ENCODE measurements at places on chromosomes 5 and 9.

GRCh38 chr5:123787635-123788034 lies 275.7 kb downstream of the CSNK1G3 start:
- DNase-seq = no peak

DNA sequence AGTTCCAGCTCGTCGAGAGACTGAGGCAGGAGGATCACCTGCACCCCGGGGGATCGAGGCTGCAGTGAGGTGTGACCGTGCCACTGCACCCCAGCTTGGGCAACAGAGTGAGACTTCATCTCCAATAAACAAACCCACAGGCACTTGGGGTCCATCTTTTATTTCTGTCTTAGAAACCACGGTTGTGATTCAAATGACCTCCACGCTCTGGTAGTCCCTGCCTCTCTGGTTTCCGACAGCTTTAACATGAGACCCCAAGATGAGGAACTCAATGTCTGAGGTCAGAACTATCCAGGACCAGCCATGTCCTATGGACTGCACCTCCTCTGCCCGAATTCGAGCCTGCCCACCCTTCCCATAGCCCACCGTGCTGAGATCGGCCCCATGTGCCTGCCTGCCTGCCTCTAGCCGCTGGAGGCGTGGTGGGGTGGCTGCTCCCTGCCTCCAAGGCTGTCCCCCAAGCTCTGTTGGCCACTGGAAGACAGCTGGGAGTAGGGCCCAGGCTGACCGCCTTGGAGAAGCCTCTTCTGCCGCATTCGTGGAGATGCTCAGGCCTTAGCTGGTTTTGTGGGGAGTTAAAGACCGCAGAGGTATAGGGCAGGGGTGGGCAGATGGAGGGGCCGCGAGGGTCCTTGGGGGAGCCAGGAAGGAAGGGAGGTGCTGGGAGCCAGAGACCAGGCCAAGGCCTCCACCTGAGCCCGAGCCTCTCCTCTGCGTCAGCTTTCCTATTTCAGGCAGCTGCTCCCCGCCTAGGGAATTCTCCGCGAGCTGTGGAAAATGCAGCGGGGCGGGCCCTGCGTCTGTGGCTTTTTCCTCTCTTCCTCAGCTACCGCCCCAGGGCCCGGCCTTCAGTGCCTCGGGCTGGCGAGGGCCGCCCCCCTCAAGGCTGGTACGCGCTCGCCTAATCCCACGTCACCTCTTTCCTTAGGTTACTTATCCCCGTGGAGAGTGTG lies 6.9 kb upstream of the WDR5 start:
- no peak for DNase-seq

GRCh38 chr9:33117796-33118195 lies 41.3 kb upstream of the SMU1 start:
- DNase-seq = no peak

DNA sequence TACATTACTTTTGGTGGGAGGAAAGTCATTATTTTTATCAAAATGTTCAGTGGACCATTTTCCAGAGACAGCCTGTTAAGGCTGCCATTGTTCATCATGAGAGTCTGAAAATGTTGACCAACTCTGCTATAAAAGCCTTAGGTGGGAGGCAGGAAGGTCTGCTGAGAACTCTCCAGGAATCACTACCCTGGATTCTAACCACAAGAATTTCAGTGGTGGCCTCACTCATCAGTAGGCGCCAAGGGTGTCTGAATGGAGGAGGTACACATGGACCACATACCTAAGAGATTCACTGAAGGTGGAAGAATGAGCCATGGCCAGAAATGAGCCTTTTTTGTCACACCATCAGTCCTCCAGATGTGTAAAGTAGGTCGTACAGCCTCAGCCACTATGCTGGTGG lies 21.0 kb upstream of the TLX3 start:
- DNase-seq = no peak

Data from endothelial cell (in vitro differentiated cells).